ENCODE measurements at places on chromosomes 4 and X.

GRCh38 chr4:84298023-84298718, 200.9 kb downstream of the NKX6-1 start:
- DNase-seq: no peak

DNA sequence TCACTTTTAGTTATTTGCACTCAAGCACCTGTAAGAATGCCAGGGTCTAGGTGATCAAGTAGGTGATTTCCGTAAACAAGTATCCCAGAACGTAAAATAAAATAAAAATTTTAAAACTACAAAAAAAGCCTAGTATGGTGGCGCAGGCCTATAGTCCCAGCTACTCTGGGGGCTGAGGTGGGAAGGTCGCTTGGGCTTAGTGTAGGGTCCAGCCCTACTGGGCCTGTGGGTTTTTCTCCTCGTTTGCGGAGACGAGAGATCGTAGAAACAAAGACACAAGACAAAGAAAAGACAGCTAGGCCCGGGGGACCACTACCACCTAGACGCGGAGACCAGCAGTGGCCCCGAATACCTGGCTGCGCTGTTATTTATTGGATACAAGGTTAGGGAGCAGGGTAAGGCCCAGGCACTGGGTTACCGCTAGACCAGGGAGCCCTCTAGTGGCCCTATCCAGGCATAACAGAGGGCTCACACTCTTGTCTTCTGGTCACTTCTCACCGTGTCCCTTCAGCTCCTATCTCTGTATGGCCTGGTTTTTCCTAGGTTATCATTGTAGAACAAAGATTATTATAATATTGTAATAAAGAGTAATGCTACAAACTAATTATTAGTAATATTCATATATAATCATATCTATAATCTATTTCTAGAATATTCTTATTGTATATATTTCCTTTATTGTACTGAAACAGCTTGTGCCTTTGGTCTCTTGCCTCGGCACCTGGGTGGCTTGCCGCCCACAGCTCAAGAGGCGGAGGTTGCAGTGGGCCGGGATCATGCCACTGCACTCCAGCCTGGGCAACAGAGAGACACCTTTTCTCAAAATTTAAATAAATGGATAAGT, 38.4 kb downstream of the SAGE1 start:
- no peak for DNase-seq

- DNase-seq: no peak
These were observed 393.7 kb downstream of the GASK1B start for GRCh38 chr4:157779081-157779480.

GRCh38 chr4:141686146-141686775, 49.9 kb downstream of the IL15 start:
- no peak for DNase-seq

DNA sequence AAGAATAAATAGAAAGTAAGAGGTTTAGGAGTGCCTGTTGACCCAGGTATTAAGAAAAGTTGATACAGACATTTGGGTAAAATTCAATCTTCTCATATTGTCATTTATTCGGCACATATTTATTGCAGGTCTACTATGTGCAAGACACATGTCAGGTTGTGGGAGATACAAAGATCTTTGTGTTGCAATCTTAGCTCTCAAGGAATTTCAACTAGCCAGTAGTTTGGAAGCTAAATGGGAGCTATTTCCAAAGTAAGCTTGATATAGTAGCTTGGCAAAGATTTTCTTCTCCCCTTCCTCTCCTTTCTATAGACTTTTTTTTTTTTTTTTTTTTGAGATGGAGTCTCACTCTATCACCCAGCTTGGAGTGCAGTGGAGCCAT, 122.9 kb downstream of the SYNPO2 start:
- DNase-seq: no peak

GRCh38 chr4:129604632-129605255, 508.8 kb downstream of the C4orf33 start:
- no peak for DNase-seq

DNA sequence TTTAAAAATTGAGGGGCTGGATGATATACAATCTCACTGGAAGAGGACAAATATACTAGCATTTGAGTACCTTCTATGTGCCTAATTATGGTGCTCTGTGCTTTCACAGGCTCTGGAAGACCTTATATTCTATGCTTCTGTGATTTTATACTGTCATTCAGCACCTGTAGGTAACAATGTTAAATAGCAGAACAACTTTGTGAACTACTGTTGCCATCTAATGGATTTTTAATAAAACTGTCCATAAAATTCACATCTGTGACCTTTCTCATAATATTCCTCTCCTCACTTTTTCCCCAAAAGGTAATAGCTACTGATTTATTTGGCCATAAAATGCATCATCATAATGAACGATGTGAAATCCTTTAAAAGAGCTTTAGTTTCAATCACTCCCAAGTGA, 21.9 kb downstream of the POU3F4 start:
- DNase-seq: no peak

- no peak for DNase-seq
These were observed 228.2 kb downstream of the AFAP1 start for GRCh38 chr4:7711307-7711963.

GRCh38 chr4:140233791-140234696, 80.1 kb upstream of the MAML3 start:
- DNase-seq: no peak
